Activated CD4-positive, alpha-beta T cell treated with anti-CD3 and anti-CD28 coated beads, Interleukin-2, amount 50 U/mL, for 48 hours (primary cell): ENCODE measurements at places on chromosomes 3 and 15.

GRCh38 chr3:56593455-56594158 is 36.6 kb downstream of the CCDC66 start:
- no peak for DNase-seq

- DNase-seq = no peak
Observed at GRCh38 chr3:126758882-126759281, 54.8 kb downstream of the CHCHD6 start.

- DNase-seq = no peak
Observed at GRCh38 chr3:43522727-43523362, 99.0 kb downstream of the ANO10 start.

GRCh38 chr15:79243723-79244122 is 38.8 kb upstream of the ANKRD34C start:
- no peak for DNase-seq

DNA sequence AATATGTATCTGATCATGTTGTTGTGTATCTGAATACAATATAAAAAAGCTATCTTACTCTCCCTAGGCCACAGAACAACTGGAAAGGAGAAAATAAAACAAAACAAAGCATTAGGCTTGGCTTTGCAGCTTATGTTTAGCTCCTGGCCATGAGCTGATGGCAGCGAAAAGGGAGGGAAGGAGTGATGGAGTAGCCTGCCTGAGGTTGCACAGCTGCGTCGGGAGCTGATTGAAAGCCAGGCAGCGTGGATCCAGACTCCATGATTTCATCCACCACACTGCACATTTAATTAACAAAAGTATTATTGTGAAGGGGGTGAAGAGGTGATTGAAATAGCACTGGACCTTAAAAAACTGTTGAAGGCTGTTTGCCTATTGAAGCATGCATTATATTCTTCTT is 212.2 kb downstream of the GABRG3 start:
- no peak for DNase-seq

DNA sequence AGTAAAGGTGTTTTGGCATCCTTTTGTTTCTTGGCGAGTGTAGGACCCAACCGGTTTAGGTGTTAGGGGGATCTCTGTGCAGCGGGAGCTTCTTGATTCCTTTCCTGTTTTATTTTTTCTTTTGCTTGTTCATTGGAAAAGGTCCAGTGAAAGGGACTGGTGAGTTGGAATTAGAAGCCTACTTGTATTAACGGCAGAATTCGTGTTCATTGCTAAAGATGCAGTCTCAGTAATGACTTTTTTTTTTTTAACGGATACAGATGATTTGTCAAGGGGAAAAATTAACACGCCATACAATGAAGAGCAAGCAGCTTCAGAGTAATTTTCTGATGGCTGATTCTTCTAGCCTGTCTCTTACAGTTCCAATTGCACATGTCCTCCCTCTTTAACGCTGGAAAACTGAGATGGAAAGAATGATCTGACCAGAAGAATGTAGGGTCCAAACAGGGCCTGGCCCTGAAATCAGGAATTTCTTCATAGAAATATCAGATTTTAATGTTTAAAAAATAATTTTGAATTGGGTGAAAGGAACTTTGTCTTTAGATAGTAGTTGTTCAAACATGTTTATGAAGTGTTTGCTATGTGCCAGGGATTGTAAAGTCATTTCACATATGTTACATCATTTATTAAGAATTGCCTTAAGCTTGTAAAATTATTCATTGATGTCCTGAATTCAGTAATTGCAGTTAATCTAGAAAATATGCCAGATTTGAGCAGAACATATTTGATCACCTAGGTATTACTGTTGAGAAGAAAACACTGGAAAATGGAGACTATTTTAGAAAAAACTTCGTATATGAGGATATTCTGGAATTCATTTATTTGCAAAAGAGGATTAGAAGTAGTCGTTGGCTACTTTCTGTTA is 1.4 kb downstream of the MAPK6 start:
- DNase-seq = no peak

DNA sequence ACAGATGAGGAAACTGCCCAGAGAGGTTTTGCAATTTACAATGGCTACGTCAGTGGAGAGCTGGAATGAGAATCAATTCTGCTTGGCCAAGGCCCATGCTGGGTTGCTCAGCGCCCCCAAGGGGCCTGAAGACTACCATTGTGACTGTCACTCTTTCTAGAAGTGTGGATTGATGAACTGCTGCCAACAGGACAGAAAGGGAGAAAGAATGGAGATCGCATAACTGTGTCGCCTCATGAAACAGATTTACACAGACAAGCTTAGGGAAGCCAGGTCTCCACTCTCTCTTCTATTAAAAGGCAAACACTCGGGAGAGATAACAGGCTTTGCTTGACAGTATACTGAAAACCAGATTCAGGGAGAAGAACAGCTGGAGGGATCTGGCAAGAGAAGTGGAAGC is 160.0 kb downstream of the STT3B start:
- DNase-seq = no peak

- no peak for DNase-seq
Observed at GRCh38 chr3:192851821-192852372, 65.8 kb downstream of the MB21D2 start.

DNA sequence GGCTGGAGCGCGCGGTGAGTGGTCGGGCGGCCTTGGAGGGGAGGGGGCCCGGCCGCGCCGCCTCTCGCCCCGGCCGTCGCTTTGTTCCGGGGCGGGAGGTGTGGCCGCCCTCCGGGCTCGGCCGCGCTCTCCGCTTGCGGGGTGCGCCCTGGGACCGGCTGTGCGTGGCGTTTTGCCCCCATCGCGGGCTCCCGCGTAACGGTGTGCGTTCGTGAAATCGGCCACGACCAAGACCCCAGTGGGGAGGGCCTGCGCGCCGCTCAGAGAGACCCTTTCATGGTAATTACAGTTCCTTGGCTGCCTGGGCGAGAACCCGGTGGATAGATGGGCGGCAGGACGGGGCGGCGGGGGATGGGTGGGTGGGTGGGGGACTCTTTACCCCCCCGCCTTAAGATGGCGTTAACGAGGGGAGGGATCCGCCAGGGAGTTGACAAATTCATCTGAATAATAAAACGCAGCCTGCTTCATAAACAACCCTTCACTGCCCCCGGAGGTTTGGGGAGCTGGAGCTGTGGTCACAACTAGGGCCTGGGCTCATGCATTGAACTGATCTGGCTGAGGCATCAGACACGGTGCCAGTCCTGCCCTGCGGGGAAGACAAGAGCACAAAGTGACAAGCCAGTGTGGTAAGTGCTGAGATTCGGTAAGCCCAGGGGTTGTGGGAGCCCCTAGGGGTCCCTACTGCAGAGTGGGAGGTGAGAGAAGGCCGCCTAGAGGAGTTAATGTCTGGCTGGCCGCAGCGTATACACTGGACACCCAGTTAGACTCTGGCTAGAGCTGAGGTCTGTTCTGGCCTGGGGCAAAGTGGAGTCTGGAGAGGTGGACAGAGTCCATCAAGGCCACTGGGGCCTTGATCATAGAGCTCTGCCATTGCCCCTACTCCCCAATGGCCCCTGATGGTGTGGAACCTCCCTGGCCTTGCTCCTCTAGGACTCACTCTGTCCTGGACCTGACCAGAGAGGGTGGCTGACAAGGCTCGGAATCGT is 668 bp downstream of the MRAS start:
- DNase-seq = peak; percentile 12

DNA sequence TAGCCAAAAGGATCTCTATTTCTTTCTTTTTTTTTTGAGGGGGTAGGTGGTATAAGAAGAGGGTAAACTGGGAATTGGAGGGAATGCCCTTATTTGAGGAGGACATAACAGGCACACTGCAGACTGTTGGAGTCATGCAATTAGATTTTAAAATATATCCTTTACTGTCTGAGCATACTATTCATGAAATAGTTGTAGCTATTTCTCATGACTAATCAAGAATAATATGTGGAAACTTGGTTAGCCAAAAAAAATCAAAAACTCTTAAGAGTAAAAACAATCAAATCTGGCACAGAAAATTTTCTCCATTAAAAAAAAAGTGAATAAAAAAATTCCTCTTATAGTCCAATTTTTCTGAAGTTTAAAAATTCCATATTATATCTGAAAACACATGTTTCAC is 174.9 kb downstream of the SCAPER start:
- no peak for DNase-seq
